ENCODE measurements at places on chromosomes 4 and X.

DNA sequence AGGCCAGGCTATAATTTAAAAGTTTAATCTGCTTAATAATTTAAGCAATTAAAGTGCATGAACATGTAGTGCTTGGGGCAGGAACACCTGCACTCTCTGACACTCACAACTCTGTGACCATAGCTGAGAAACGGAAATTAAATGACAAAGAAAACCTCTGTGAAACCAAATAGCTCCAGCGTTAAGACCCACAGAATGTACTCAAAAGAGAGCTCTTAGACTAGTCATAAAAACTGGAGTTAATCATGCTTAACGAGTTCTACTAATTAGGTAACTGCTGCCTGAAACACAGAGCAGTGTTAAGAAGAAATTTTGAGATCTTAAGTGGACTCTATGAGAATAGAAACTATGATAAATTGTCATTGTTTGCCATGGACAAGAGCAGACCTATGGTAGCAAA, 174.4 kb upstream of the SPIN4 start:
- no peak for DNase-seq

DNA sequence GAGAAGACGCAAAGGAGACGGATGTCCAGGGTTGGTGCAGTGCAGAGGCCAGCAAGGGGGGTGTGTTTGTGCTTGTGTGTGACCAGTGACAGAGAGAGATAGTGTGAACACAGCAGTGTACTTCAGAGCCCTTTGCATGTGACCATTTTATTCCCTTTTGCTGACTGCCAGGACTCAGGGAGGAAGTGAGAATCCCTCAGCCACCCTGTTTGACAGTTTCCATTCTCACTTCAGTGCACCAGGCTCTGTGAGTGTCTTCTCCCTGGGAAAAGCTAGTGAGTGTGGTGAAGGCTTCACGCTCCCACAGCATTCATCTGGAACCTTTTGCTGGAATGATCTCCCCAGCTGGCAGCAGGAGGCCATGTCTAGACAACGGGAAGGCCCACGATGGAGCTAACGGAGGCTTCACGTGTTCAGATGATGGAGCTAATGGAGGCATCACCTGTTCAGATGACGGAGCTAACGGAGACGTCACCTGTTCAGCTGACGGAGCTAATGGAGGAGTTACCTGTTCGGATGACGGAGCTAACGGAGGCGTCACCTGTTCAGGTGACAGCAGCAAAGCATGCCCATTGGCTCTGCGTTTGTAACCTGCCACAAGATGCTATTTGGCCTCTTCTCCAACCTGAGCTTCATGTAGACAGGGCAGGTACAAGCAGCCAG, 195.4 kb downstream of the AFAP1 start:
- no peak for DNase-seq

DNA sequence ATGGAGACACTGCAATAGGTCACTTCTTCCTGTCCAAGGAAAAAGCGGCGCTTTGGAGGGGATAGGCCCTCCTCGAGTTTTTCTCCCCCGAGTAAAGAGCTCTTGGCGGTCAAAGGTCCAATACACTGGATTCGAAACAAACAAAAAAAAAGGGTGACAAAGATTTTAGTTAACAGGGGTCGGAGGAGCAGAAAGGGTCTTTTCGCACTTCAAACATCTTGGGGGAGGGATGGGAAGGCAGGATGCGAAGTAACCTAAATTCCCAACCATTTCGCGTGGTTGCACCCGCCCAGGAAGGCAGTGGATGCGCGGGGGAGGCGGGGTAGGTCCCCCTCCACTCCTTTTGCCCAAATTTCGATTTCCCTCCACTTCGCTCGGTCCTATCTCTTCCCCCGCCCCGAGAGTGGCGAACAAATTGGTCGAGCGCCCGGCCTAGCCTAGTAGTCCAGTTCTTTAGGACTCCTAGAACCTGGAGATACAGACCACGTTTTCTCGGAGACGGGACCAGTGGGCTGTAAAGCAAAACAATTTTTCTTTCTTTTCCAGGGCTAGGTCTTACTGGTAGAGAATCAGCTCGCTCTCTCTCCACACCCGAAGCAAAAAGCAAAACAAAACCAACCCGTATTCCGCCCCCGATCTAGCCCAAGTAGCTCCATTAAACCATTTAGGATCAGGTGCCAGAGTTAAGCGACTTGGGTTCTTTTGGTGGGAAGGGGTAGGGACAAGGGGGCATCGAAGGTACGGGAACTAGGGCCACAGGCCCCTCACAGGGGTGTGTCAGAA, 2.0 kb upstream of the STAG2 start:
- peak; percentile 46 for DNase-seq

GRCh38 chr4:37542706-37543105, 143.5 kb downstream of the RELL1 start:
- DNase-seq = no peak

- no peak for DNase-seq
Measured at GRCh38 chr4:32858971-32859370, 2138.8 kb downstream of the PCDH7 start.

DNA sequence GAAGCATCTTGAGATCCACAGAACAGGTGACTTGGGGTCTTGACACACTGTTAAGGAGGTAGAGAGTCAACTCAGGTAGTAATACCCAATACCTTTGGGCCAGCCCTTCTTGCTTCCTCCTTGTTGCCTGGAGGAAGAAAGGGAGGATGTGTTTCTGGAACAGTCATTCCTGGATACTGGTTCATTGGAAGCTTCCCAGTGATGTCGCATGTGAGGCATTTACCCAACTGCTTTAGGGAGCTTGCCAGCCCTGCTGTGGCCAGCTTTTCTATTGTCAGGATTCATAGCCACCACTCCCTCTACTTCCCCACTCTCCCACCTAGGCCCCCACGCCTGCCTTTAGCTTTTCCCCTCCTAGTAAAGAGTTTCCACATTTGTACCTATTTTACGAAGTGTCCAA, 310.3 kb upstream of the PRPS2 start:
- DNase-seq = no peak

DNA sequence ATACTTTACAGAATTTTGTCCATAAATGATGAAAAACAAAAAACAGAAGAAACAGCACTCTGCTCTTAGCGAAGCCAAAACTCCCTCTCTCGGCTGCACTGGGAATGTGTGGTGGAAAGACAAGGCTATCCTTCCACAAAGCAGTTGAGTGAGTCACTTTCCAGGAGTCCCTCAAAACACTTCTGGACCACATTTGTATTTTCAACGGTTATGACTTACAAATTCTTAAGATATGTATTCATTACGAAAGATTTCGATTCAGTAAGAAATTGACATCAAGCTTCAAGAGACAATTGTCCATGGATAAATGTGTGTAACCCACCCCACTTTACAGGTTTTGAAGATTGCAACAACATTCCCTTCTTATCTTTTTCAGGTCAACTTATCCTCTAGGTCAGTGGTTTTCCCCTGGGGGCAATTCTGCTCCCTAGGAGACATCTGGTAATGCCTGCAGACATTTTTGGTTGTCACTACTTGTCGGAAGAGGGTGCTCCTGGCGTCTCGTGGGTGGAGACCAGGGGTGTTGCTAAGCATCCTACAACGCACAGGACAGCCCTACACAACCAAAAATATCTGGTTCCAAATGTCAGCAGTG, 66.7 kb upstream of the MTNR1A start:
- DNase-seq = no peak

GRCh38 chr4:102157984-102158383, 187.3 kb downstream of the SLC39A8 start:
- no peak for DNase-seq

DNA sequence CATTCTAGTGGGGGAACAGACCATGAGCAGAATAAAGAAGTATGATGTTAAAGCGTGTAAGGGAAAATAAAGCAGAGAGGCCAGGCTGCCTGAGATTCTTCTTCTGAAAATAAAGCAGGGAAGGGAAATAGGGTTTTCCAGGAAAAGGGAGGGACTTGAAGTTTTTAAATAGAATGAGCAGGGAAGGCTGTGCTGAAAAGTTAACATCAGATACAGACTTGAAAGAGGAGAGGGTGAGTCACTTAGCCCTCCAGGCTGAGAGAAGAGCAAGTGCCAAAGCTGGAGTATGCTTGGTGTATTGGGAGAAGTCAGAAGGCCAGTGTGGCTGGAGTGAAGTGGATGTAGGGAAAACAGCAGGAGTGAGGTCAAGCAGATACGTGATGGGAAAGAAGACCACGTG, 10.0 kb upstream of the PLK4 start:
- peak; percentile 39 for DNase-seq

DNA sequence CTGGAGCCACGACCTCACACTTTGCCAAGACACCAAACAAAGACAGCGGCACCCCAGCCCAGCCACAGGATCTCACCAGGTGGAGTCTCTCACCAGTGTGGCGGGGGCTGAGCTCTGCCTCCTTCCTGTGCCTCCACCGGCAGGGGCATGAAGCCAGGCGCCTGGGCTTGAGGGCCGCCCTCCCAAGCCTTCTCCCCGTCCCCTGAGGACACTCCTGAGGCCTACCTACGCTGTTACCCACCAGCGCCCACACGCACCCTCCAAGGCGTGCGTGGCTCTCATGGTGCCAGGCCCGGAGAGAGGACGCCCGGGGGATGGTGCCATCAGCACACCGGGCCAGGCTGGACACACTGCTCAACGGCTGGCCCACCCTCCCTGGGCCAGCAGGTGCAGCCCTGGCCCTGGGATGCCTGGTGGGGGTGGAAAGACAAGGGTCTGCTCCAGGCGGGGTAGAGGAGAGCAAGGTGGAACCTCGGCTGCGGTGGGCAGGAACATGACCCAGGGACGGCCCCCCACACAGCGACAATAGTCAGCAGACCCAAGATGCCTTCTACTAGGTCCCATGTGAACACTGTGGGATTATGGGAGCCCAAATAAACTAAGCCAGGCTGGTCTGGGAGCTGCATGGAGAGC, 22.1 kb downstream of the NELFA start:
- no peak for DNase-seq

GRCh38 chr4:77827343-77827742, 8.2 kb upstream of the CNOT6L start:
- DNase-seq = no peak

GRCh38 chrX:53440621-53441517, 6.7 kb upstream of the HSD17B10 start:
- DNase-seq = peak; percentile 56

DNA sequence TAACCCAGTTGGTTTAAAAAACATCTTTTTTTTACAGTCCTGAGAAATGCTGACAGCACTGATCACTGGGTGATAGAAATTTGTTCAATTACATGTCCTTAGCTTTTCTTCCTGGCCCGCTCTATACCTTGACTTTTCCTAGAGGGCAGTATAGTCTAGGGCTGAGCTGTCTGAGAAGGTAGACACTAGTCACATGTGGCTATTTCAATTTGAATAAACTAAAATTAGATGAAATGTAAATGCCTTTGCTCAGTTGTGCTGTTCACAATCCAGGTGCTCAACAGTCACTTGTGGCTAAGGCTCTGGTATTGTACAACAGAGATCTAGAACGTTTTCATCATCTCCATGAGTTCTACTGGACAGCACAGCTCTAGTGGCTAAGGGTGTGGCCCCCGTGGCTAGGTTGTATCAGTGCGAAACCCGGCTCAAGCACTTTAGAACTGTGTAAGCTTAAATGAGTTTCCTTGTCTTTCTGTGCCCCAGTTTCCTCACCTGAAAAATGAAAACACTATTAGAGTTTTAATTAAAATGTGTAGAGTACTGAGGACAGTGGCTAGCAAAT, 111.6 kb upstream of the WDR17 start:
- no peak for DNase-seq

DNA sequence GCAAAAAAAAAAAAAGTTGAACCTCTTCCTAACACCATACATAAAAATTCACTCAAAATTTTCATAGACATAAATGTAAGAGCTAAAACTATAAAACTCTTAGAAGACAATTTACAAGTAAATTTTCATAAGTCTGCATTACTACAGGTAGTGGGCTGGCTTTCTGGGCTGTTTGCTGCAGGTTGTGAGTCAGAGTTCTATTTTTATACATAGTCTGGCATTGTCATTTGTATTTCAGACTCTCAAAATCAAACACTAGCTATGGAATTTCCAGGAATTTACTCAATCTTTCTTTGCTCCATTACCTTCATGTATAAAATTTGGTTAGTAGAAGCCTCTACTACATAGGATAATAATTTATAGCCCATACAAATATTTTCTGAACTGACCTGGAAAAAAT, 227.2 kb downstream of the COX18 start:
- no peak for DNase-seq

GRCh38 chr4:54657551-54658251, at the start of gene KIT:
KIT (plus strand) TSS chr4:54657957; CDS start chr4:54658015, 58 bp downstream.
- DNase-seq = peak; percentile 12

DNA sequence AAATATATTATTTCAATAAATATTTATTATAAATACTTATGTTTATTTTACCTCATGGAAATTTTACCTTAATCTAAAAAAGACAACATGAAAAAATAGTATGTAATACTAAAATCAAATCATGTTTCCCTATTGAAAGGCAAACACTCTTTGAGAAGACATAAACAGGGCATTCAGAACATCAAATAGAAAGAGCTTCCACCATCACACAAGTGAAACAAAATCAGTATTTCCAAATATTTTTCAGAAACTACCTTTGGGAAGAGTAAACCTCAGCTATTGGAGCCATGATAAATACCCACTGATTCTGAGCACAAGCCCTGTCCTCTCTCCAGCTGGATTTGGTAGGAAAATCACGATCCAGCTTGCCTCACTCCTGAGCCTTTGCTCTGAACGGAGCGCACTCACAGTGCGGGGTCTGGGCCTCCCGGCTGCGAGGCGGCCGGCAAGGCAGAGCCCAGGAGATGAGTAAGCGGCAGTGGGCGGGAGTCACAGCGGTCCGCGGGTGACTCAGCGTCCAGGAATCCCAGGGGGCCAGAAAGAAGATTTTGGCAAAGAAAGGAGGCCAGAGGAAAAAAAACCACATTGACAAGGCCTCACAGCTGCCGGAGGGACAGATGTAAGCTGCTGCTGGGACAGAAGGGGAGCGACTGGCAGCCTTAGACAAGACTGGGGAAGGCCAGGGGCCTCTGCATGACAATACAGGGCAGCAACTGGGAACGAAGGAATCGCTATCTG, 14.7 kb upstream of the ANXA5 start:
- DNase-seq = peak; percentile 91

- DNase-seq = no peak
Measured at GRCh38 chrX:2715066-2715600, 24.0 kb downstream of the CD99 start.

GRCh38 chr4:182155806-182156205, 87.4 kb upstream of the TENM3 start:
- DNase-seq = no peak

- DNase-seq = no peak
Measured at GRCh38 chr4:67161311-67161710, 384.0 kb downstream of the CENPC start.

DNA sequence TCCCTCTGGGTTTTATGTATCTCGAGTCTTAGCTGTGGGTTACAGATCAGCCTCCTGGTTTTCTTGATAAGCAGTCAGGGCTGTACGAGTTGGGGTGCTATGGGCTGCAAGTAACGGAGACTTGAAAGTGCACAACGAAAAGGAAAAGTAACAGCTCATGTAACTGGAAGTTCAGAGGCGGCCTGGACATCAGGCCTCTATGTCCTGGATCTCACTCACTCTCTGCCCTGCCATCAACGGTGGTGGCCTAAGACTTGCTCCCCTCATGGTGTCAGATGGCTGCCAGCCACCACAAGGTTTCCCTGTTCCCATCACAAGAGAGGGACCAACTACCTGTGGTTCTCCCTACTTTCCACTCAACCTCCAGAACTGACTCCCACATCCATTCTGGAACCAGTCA, 4.8 kb downstream of the PPP2R2C start:
- no peak for DNase-seq
